ENCODE measurements at places on chromosomes 2 and 18. TPM values are rescaled to one million over a fixed set of nuclear protein-coding genes. Genes with fewer than 3 reads are reported as not detected.
A peak's percentile ranks its signal among the peaks of the same experiment; 100 is the strongest.

- no peak for DNase-seq
Observed at GRCh38 chr18:21979171-21979560, 190.2 kb upstream of the GATA6 start.

DNA sequence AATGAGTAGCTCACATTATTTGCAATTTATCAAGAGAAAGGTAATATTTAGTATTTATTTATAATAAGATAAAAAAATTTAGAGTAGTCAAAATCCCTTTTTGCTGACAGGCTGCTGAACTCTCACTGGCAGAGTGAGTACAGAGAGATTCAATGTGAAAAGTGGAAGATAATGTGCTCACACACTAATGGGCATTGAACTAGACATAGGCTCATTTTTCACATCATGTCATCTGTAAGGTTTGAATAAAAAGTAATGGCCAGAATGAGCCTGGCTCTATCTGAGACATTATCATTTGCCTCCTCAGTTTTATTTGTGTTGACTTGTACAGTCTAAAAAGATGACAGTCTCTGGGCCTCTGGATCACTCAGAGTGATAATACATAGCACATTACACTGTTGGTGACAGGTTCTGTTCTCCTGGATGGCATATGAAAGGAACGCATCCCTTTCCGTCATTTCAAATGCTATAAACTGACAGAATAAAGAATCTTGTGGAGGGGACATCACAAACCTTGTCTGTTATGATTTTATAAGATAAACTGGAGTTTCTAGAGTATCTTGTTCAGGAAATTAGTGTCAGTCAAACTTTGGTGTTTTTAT is 812.9 kb downstream of the NR4A2 start:
- no peak for DNase-seq

DNA sequence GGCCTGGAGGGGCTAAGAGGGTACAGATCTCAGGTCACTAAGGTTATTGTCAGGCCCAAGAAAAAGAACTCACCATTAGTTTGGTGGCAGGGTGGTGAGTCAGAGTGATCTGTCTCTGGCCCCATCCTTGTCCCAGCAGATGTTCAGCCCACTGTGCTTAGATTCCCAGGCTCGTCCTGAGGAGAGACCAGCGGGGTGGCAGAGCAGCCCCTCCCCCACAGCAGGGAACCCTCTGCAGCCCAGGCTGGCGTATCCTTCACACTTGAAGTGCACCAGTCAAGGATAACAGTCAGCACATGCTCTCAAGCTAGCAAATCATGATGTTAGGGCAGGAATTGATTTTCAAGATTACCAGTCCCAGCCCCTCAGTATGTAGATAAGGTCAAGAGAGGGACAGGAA is 43.1 kb downstream of the TMEM185B start:
- no peak for DNase-seq

DNA sequence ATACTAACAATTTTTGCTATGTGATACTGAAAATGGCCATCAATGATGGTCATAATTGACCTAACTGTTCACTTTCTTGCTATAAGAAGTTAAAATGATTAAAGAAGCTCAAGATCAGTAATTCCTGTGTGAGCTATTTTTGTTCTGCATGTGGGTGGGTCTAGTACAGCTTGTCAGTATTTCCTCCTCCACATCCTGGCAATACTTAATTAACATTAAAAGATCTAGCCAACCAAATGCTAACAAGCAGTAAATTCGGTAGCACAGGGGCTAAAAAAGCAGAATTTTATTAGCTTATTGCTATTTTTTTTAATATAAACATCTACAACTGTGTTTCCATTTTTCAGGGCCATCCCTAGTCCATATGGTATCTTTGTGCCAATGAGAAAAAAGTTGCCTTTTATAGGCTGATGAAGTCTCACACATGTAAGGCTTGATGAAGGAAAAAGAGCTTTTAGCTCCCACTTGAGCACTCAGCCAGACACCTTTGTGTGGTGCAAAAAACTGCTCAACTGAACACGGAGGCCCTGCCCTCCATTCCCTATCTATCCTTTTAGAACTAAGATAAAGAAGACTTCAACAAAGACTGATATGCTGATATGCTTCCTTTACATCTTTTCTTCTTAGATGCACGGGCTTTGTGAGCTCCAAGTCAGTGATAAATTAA is 4.9 kb upstream of the PNO1 start:
- no peak for DNase-seq

- DNase-seq, result no peak
Observed at GRCh38 chr2:26492749-26493515, 15.0 kb upstream of the OTOF start.

DNA sequence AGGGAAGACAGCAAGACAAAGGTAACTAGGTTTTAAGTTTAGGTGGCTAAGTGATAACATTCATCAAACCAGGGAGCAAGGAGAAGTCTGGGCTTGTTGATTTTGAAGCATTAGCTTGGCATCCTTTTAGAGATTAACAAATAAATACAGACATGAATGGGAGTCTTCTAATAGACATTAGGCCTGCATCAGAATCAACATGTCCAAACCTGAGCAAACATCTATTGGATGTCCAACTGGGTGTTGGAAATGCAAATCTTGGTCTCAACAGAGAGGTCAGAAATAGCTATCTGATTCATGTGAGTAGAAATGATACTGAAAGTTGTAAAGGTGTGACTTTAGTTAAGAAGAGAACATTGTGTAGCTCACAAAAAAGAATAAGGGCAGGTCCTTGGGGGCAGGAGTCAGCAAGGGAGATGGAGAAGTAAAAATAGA is 85.5 kb upstream of the RND3 start:
- no peak for DNase-seq

GRCh38 chr2:126801473-126801872 is 97.2 kb upstream of the TEX51 start:
- no peak for DNase-seq

- peak; percentile 64 for DNase-seq
Observed at GRCh38 chr2:19574778-19575260, 216.4 kb upstream of the OSR1 start.

GRCh38 chr2:235591921-235592320 is 98.1 kb downstream of the AGAP1 start:
- DNase-seq, result no peak

GRCh38 chr2:200443916-200444315 is 66.0 kb downstream of the KCTD18 start:
- DNase-seq, result no peak

DNA sequence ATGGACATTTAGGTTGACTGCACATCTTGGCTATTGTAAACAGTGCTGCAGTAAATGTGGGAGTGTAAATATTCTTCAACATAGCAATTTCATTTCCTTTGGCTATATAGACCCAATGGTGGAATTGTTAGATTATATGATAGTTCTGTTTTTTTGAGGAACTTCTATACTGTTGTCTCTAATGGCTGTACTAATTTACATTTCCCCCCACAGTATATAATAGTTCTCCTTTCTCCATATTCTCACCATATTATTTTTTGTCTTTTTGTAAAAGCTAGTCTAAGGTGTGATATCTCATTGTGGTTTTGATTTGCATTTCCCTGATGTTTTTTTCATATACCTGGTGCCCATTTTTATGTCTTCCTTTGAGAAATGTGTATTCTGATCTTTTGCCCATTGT is 13.0 kb downstream of the EIF5B start:
- DNase-seq, result no peak

GRCh38 chr2:199997296-199997695 is 41.9 kb downstream of the MAIP1 start:
- DNase-seq, result no peak

The PELI1 gene
- 2.0 TPM for polyA plus RNA-seq

The KCNG3 gene
- polyA plus RNA-seq, result not detected

The RNF25 gene
- polyA plus RNA-seq, result 78.2 TPM

The FBXO48 gene
- polyA plus RNA-seq, result 0.49 TPM

The CD8A gene
- not detected for polyA plus RNA-seq

All from BJ (cell line).